ENCODE measurements at places on chromosomes 5 and 9.

DNA sequence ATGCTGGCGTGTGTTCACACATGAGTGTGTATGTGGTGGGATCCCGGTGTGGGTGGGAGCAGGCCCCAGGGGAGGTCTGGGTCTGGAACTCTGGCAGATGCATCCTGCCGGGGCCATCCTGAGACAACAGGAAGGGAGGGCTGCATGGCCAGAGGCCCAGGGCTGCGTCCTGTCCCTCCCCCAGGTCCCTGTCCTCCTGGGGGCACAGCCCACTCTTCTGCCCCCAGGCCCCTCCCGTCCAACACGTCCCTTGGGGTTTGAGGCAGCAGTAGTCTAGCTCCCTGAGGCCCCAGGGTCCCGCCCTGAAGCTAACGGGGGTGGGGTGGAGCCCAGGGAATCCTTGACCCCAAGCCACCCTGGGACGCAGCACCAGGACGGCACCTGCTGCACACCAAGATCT is 16.6 kb downstream of the FLT4 start:
- no peak for DNase-seq

DNA sequence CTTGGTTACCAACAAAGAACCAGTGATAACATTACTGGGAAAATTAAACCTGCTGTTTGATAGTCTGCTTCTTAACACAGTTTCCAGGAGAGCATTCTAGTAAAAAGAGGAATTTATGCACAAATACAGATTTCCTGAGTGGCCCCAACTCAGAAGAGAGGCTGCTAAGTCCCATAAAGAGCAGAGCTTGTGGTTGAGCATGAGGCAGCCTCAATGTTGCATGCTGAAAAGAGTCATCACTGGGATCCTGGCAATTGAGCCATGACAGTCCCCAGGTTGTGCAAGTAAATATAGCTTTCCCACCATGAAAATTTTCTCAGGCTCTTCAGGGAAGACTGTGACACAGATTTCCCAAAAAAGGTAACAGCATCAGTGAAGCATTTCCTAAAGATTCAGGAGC is 47.5 kb upstream of the ADRB2 start:
- DNase-seq, result no peak

GRCh38 chr5:24135536-24135935 is 509.2 kb downstream of the CDH10 start:
- no peak for DNase-seq

- DNase-seq, result peak; percentile 53
These were observed 7.3 kb downstream of the CDC14B start for GRCh38 chr9:96612105-96612965.

DNA sequence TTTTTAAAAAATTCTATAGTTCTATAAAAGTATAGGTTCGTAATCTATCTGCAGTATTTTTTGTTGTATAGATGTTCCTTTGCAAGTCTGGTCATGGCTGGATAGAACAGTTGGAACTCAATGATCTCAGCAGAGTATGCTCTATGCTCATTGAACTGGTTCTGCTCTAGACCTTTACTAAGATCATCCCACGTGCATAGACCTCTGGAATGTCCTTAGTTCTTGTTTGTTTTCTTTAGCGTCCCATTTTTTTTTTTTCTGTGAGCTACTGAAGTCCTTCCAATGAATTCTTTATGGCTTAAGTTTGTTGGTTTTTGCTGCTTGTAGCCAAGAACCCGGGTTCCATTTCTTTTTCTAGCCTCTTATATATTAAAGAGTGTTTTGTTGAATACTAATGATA is 3.5 kb downstream of the TMEM38B start:
- DNase-seq, result no peak

DNA sequence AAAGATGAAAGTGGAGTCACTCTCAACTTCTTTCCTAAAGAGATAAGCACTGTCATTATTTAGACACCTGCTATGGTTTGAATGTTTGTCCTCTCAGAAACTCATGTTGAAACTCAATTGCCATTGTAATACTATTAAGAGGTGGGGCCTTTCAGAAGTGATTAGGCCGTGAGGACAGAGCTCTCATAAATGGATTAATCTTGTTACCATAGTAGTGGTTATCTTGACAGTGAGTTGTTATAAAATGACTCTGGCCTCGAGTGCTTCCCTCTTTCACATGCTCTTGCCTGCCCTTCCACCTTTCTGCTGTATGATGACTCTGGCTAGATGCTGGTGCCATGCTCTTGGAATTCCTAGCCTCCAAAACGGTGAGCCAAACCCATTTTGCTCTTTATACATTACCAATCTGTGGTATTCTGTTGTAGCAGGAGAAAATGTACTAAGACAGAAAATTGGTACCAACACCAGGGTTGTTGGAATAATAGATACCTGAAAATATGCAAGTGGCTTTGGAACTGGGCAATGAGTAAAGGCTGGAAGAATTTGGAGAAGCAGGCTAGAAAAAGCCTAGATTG is 38.0 kb downstream of the GDA start:
- DNase-seq, result no peak
